ENCODE measurements at places on chromosomes 1 and 21. TPM values are rescaled to one million over a fixed set of nuclear protein-coding genes. Genes with fewer than 3 reads are reported as not detected.

DNA sequence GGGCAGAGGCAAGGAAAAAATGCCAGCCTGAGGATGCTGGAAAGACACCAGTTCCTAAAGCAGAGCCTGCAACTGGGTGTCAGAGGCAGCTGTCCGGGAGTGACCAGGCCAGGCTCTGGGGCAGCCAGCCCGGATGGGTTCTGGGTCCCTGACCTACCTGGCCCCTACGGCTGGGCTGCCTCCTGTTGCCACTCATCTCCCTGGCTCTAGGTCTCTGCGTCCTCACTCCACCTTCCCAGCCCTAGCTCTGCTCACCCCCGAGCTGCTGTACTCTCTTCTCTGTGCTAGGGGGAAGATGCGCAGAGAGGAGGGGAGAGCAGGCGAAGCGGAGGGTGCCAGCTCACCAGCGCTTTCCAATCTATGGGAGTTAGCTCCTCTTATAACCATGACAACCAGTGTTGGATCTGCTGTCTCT lies 9.0 kb downstream of the ARHGEF2 start:
- H3K36me3 ChIP-seq, result peaks cover 71% of the 10 kb centered on the region
- peak overlapping the region; percentile 46 for H3K27ac ChIP-seq
- H3K27me3 ChIP-seq, result no peaks in the 10 kb centered on the region

GRCh38 chr1:99818063-99818699 lies 32.0 kb upstream of the AGL start:
- H3K36me3 ChIP-seq, result no peaks in the 10 kb centered on the region
- H3K4me3 ChIP-seq, result no peak overlapping the region
- peaks cover 9% of the 10 kb centered on the region for H3K4me1 ChIP-seq

- no peaks in the 10 kb centered on the region for H3K36me3 ChIP-seq
- H3K27ac ChIP-seq, result no peak overlapping the region
- H3K4me1 ChIP-seq, result no peaks in the 10 kb centered on the region
- H3K27me3 ChIP-seq, result no peaks in the 10 kb centered on the region
- H3K4me3 ChIP-seq, result no peak overlapping the region
Measured at GRCh38 chr1:236343246-236343870, 50.7 kb upstream of the EDARADD start.

Gene AMY1B
- not detected for total RNA-seq

Gene PRAMEF18
- not detected for total RNA-seq
